T follicular helper cell (primary cell): ENCODE measurements at places on chromosomes 13 and 19.
A peak's percentile ranks its signal among the peaks of the same experiment; 100 is the strongest.

DNA sequence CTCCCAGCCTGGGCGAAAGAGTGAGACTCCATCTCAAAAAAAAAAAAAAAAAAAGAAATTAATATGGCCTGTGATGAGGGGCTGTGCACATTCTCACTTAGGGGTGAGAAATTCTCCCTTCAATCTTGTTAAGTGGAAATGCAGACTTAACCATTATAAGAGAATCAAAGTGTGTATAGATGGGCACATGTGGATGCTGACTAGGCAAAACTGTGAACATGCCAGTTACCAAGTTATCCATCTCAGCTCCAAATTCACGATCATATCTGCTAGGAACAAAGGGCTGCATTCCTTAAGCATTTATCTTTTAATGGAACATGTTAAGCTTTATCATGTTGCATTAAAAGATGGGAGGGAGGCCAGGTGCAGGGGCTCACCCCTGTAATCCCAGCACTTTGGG is 4.3 kb downstream of the ZNF560 start:
- DNase-seq = no peak

DNA sequence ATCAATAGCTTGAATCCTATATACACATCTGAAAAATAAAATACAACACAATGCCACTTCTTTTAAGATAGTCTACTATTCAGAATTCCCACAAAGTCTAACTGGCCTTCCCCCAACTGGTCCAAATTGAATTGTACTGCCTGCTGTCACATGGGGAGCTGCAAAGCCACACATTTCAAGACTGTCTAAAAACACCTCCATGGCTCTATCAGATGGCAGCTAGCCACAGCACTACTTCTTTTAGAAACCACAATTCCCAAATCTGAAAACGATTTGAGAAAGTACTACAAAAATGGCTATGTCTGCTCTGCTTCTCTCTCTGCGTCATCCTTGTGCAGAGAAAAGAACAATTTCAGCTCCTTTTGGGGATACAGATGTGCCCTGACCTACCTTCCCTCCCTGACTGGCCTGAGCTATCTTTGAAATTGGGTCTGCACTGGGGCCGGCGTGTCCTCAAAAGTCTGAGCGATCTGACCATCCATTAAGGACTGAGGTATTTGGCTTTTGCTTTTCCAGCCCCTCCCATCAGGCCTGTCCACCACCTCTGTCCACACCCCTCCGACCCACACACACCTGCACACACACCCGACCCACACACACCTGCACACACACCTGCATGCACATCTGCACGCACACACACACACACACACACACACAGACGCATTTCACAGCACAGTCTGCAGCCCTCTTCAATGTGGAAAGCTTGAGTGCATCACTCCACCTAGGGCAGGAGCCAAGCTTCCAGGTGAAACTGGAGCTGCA is 68.6 kb upstream of the IPO5 start:
- no peak for DNase-seq

DNA sequence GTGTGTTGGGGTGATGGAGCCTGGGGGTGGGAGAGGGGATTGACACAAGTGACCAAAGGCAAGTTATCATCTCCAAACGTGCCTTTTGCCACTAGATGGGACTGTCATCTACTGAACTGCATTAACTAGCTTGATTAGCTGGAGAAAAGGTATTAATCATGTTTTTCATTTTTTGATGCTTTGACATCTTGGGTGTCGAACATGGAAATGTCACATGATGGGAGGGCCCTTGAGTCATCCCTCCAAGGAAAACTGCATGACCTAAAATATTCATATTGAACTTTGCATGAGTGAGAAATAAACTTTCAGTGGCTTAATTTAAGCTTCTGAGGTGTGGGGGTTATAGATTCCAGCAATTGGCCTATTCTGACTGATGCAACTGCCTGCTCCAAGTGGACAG is 73.3 kb downstream of the ALOX5AP start:
- no peak for DNase-seq

GRCh38 chr13:36839281-36839680 is 20.3 kb downstream of the RFXAP start:
- DNase-seq = no peak

GRCh38 chr19:15641901-15642491 is 1.3 kb downstream of the CYP4F3 start:
- no peak for DNase-seq

DNA sequence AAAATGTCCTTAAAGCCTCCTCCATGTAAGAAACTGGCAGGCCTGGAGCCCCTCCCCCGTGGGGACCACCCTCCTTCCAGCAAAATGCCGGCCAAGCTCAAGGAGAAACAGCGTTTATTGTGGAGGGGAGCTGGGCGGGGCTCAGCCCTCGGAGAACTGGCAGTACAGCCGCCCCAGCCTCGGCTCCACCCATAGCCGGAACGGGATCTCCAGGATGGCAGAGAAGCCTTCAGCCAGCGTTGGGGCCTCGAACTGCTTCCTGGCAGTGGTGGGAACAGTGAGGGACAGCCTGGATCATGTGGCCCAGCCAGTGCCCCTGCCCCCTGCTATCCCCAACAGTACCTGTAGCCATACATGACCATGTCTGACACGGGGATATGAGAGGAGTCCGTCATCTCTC is 6.3 kb downstream of the PNKP start:
- no peak for DNase-seq

DNA sequence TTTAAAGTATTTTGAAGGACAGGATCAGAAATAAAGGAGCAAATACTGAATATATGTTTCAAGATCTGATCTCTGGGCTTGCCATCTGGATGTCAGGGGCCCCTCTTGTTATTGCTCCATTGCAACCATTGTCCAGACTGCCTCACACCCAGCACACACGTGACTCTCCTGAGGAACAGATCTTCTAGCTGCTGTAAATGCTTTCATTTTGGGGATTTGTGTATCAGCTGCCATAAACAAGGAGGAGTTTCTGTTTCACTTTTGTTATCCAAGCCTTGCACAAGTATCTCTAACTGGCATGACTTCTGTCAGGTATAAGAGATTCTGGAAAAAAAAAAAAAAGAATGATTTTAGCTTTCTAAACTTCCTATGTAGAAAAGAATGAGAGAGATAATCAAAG is 1624.1 kb upstream of the PRR20A start:
- DNase-seq = no peak

DNA sequence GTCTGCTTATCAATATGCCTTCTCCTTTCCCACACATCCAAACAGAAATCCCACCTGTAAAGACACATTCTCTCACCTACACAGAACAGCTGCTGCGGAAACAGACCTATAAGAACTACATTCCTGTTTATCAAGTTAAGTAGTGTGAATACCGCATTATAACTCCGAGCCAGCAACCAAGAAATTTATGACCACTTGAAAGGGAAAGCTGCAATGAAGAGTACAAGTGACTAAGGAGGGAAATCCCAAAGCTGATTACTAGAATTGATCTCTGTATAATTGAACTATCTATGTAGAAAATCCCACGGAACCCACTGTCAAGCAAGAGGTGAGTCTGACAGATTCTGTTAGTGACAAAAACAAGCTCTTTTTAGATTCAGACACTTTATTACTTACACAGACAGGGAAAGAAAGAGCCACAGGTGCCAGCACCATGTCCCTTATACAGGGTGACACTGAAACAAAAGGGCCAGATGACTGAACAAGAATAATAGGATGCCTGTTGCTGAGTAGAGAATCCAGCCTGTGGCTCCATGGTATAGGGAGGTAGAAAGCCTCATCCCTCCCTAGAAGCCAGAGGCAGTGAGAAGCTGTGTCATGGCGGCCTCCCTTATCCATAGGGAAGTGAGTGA is 1.6 kb upstream of the IGFL4 start:
- no peak for DNase-seq

DNA sequence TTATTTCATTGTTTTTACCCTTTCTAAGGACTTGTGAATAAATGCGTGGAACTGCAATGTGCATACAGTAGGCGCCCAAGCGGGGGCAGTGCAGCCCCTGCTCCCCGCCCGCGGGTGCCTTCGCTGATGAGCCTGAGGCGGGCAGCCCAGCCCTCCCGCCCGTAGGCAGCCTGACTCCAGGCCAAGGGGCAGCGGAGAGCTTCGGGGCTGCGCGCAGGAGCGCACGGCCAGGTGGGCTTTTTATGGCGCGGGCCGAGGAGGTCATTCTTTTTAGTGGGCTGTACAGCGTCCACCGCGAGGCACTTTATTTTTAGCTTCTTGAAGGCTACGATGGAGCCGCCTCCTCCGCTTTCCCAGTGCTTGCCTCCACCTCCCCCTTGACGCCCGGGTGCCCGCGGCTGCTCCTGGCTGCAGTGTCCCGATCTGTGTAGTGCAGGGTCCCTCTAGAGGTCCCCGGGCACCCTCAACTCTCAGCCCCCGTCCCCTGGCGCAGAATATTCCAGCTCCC is 60.5 kb downstream of the CCNE1 start:
- no peak for DNase-seq

- no peak for DNase-seq
Measured at GRCh38 chr19:11423164-11423790, 4.2 kb upstream of the RGL3 start.

- no peak for DNase-seq
Measured at GRCh38 chr13:99058527-99059495, 80.9 kb upstream of the DOCK9 start.

DNA sequence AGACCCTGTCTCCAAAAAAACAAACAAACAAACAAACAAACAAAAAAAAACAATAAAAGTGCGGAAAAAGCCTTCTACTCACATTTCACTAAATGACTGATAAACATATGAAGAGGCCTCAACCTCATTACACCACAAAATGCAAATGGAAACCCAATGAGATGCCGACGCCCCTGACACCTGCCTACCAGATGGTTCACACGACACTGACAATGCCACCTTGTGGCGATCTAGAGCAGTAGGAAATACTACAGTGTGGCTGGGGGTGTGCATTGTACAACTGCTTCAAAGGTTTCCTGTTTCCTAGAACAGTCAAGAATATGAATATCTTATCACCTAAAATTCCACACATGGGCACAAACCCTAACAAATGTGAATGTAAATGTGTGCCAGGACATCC is 14.0 kb downstream of the SCGB2B2 start:
- DNase-seq = peak; percentile 27

GRCh38 chr19:49999371-50000010 is 25.7 kb downstream of the VRK3 start:
- no peak for DNase-seq

DNA sequence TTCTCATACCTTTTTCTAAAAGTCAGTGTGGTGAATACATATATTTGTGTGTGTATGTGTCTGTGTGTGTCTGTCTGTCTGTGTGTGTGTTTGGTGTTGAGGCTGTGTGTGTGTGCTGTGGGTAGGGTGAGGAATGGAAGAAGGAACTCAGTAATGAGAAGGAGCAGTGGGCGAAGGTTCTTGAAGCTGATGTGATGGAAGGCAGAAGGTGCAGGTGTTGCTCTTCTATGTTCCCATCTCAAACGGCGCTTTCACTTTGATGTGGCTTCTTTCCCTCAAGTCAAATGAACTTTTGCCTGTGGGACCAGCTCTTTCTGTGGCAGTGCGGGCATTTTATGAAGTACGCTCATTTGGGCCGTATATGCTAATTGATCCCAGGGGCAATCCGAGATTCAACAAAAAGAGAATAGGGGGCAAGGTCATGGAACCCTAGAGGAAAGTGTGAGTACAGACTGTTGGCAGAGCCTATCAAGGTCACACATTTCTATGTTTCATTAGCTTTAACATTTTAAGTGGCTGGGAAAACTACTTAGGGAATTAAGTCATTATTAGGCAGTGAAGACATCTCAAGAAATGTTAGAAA is 15.2 kb downstream of the BIVM start:
- DNase-seq = no peak

GRCh38 chr13:87235621-87236020 is 435.6 kb upstream of the SLITRK5 start:
- no peak for DNase-seq

- DNase-seq = no peak
Measured at GRCh38 chr19:18119013-18119716, 21.6 kb downstream of the MAST3 start.

GRCh38 chr19:32181216-32181920 is 164.0 kb upstream of the ZNF507 start:
- no peak for DNase-seq

DNA sequence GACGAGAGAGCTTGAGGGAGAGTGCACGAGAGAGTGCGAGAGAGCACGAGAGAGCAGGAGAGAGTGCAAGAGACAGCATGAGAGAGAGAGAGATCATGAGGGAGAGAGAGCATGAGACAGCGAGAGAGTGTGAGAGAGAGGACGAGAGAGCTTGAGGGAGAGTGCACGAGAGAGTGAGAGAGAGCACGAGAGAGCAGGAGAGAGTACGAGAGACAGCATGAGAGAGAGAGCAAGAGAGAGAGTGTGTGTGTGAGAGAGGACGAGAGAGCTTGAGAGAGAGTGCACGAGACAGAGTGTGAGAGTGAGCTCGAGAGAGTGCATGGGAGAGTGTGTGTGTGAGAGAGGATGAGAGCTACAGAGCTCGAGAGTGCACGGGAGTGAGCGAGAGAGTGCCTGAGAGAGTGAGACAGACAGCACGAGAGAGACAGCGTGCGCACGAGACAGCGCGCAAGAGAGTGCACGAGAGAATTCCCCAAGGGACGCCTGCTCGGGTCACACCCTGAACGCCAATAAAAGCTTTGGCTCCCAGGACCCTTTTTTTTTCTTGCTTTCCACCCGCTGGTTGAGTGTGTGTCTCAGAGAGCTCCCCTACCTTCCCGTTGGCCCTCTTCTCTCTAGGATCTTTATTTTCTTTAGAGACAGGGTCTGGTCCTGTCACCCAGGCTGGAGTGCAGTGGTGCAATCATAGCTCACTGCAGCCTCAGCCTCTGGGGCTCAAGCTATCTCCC is 3.7 kb downstream of the CD70 start:
- DNase-seq = no peak

GRCh38 chr13:46113596-46113995 is 8.8 kb upstream of the CPB2 start:
- DNase-seq = no peak

DNA sequence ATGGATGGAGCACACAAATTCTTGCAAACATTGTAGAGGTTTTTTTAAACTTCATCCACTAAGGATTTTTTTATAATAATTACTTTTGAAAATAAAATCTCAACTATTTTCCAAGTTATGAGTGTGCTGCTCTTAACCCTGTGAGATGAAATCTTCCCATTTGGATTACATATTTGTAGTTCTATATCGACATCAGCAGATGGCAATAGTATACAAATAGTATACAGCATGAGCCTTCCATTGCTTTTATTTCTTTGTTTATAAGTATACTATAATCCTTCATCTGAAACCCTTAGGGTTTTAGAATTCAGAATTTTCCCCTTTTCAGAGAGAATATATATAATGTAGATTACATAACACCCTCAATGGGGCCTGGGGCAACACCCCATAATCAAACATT is 70.5 kb downstream of the GJA3 start:
- no peak for DNase-seq

DNA sequence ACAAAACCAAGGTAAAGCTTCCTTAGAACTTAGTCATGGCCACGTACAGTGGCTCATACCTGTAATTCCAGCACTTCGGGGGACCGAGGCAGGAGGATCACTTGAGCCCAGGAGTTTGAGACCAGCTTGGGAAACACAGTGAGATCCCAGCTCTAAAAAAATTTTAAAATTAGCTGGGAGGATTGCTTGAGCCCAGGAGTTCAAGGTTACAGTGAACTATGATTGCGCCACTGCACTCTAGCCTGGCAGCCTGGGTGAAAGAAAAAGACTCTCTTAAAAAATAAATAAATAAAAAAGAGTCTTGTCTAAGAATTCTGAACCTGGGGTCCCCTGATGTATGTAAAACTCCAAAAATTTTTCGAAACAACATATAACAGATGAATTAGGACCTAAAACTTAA is 34.9 kb downstream of the N4BP2L2 start:
- DNase-seq = no peak
